Activated gamma-delta T cell treated with anti-CD3 and anti-CD28 coated beads, Interleukin-2, amount 50 U/mL, for 16 hours (primary cell): ENCODE measurements at places on chromosomes 6 and 20.

- DNase-seq = no peak
Measured at GRCh38 chr20:41344938-41345728, 4.5 kb downstream of the LPIN3 start.

GRCh38 chr6:51024126-51024525, 205.5 kb downstream of the TFAP2B start:
- no peak for DNase-seq

GRCh38 chr6:41739041-41739440, 3.6 kb upstream of the TFEB start:
- DNase-seq = no peak

- no peak for DNase-seq
Measured at GRCh38 chr6:21281366-21281765, 312.2 kb upstream of the SOX4 start.

DNA sequence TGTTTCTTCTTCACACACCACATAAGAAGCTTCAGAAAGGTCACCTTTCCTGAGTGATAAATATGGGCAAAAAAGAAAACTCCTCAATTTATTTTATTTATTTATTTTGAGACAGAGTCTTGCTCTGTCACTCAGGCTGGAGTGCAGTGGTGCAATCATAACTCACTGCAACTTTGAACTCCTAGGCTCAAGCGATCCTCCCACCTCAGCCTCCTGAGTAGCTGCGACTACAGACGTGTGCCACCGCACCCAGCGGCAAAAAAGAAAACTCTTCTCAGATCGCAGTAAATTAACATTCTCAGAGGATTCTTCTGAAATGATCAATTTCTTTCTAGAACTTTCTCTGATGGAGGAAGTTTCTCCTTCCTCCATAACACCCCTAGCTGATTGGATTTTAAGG, 111.2 kb downstream of the TRERF1 start:
- no peak for DNase-seq

GRCh38 chr6:44966449-44967092, 361.6 kb upstream of the RUNX2 start:
- no peak for DNase-seq

- no peak for DNase-seq
Measured at GRCh38 chr6:163839296-163839695, 424.8 kb downstream of the QKI start.

DNA sequence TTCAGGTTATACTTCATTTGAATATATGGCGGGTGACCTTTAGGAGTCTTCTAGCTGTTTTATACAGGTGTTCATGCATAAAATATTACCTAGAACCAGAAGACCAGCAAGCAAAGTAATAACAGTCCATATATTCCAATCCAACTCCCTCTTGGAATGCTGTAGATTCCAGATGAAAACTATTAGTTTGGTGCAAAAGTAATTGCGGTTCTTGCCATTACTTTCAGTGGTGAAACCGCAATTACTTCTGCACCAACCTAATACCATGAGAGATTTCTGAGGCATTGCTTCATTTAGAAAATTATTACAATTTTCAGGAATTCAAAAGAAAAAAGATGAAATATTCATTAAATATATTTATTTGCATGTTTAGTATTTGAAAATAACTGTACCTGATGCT, 62.6 kb downstream of the FAM83B start:
- no peak for DNase-seq

GRCh38 chr20:17155401-17155800, 71.4 kb upstream of the PCSK2 start:
- no peak for DNase-seq

GRCh38 chr6:101167638-101168037, 225.9 kb upstream of the GRIK2 start:
- no peak for DNase-seq

GRCh38 chr20:10982692-10983091, 308.9 kb upstream of the JAG1 start:
- no peak for DNase-seq

DNA sequence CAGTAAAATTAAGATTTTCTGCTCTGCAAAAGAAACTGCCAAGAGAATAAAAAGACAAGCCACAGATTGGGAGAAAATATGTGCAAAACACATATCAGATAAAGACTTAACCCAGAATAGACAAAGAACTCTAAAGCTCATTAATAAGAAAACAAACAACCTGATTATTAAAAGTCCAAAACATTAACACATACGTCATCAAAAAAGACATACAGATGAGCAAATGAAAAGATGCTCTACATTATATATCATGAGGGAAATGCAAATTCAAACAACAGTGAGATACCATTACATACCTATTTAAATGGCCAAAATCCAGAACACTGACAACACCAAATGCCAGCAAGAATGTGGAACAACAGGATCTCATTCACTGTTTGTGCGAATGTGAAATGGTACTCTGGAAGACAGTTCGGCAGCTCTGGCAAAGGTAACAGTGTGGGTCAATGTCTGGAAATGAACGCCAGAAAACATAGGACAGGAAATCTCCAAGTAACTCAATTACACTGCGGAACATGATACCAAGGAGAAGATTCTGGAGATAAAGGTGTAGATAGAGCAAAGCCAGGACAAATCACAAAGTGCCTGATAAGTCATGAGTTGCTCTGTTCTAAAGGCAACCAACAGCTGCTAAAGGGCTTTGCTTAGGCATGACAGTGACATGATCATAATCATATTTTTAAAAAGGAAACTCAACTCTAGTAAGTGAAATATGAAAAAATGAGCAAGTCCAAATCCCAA, 96.8 kb downstream of the PDE10A start:
- no peak for DNase-seq

- no peak for DNase-seq
Measured at GRCh38 chr20:37426106-37426505, 80.2 kb downstream of the SRC start.

DNA sequence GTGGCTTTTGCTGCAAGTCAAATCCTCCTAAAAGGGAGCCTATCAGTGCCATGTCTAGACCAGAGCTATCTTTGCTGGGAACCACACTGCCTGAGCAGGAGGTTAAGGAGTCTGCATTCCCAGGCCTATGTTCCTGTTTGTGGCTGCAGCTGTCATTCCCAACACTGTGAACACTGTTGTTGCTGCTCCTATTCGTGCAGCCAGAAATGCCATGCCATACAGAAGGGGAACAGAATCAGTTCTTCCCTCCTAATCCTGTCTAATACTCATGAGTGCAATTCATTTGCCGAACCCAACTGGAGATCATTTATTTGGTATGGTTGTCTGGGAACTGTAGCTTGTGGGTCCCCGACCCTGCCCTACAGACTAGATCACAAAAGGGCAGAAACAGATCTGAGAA, 406.5 kb upstream of the GJE1 start:
- no peak for DNase-seq

DNA sequence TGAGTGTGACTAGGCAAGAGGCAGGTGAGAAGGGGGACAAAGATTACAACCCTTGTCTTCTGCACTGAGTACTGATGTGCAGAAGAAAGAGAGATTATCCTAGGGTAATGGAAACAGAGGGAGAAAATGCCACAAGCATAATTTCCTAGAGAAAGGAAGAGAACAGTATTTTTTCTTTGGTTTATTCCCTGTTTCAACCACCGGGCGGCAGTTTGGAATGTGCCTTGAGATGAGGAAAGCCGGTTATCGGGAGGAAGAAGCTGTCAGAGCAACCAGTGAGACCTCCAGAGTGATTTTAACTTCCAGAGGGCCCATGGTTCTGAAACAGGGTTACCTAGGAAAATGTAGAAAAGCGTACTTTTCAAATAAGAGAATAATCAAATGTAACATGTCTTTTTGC, 121.4 kb downstream of the REV3L start:
- DNase-seq = no peak

DNA sequence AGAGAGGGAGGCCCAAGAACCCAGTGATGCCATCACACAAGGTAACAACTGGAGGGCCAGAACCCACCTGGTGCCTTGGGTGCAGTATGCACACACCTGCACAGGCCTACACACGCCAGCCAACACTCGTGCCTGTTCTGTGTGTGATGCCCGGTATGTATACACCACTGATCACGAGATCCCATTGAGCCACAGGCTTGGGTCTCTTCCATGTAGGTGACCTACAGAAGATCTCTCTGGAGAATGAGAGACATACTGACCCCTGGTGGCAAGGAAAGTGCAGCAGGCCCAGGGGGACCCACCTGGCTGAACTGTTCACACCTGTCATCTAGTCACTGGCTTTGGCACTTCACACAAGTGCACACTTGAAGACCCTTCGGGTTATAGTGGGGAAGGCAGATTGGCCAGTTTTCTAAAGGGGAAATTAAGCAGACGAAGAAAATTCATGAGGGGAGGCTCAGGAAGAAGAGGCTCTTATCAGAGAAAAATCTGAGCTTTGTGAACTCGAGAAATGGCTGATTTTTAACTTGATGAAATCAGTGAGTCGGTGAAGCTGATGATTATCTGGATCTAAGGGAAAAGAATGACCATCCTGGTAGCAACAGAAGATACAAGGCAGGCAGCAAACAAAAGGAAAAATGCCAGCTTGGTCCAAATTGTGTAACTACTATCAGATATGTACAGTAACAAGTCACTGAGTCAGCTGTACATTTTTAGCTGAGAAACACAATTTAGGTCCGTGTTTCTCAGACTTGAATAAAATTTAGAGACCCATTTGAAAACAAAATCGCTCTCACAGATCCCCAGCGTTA, 69.1 kb upstream of the PBOV1 start:
- DNase-seq = peak; percentile 26

DNA sequence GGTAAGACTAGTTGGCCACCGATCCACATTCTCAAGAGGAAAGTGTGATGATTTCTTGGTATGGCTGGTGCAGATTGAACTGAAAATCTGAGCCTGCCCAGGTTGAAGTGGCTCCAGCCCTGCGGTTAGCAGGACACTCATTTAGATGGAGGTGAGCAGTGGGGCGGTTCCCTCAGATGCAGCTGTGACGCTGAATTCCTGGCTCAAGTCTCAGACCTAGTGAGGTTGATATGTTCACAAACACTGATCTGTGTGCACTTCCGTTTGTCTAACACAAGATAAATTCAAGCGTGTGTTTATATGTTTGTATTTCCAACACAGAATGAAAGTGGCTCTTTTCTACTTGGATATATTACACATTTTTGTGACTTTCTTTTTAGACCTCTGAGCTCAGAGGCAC, 83.4 kb upstream of the FRMD1 start:
- DNase-seq = no peak

- no peak for DNase-seq
Measured at GRCh38 chr6:139530561-139530960, 156.1 kb upstream of the CITED2 start.

DNA sequence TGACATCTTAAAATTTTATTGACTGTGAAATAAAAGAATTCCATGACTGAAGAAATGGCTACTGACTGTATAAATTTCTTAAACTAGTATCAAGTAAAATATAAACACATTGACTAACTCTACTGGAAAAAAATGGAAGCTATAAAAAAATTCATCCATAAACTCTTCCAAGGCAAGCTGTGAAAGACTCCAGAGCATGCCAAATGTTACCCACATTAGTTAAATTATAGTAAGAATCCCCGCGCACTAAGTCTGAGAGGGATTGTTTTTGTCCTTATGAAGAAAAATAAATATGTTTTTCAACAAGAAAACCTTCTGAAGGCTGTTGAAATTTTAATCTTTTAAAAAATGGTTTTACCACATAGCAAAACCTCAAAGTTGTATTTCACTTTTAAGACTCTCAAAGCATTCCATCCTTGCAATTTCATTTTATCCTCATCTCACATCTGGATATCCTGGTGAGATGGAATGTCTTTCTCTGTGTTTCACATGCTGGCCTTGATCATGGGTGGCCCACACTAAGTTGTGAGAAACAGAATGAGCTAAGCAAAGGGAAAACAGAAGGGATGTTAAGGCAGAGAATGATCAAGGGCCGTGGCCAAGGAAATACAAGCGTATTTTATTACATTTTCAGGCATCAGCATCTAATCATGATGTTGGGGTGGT, 732.5 kb downstream of the KIF16B start:
- DNase-seq = no peak

- DNase-seq = no peak
Measured at GRCh38 chr6:46736906-46737305, 1.7 kb upstream of the PLA2G7 start.

DNA sequence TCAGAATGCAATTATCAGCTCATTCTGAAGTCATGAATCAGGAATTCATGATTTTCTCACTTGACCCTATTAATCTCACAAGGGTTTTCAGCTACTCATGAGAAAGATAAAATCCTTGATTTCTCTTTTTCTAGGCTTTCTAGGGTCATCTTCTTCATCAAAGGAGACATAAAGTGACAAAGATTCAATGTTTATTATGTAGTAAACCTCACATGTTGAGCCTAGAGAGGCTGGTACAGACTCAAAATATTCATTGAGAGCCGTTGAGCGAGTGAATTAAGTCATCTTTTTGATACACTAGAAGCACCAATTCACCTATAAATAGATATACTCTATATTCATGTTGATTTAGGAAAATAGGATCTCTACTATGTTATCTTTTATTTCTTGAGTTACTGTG, 104.8 kb upstream of the TRAF3IP2 start:
- DNase-seq = no peak

- DNase-seq = no peak
Measured at GRCh38 chr6:168410554-168411011, 30.4 kb upstream of the SMOC2 start.

DNA sequence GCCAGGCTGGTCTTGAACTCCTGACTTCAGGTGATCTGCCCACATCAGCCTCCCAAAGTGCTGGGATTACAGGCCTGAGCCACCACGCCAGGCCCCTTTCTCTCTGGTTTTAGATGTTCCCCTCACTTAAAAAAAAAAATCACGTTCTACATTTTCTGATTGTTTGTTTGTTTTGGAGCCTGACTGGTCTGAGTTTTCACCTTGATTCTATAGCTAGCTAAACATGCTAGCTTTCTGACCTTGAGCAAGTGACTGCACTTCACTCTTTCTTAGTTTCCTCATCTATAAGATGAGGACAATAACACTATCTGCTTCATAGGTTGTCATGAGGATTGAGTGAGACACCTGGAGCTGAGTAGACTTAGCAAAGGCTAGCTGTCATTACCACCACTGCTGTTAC, 43.7 kb downstream of the SHLD1 start:
- no peak for DNase-seq

DNA sequence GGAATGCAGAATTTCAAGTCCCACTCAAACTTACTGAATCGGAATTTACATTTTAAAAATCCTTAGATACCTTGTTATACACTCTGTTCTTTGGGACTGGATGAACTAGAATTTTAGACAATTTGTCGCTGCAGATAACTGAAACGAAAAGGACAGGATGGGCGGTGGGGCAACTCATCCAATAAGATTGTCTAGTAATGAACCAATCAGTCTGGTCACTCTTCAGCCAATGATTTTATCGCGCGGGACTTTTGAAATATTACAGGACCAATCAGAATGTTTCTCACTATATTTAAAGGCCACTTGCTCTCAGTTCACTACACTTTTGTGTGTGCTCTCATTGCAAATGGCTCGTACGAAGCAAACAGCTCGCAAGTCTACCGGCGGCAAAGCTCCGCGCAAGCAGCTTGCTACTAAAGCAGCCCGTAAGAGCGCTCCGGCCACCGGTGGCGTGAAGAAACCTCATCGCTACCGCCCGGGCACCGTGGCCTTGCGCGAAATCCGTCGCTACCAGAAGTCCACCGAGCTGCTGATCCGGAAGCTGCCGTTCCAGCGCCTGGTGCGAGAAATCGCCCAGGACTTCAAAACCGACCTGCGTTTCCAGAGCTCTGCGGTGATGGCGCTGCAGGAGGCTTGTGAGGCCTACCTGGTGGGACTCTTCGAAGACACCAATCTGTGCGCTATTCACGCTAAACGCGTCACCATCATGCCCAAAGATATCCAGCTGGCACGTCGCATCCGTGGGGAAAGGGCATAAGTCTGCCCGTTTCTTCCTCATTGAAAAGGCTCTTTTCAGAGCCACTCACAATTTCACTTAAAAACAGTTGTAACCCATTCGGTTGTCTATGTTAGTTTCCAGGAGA, 41.9 kb upstream of the HFE start:
- DNase-seq = peak; percentile 73
